ENCODE measurements at places on chromosomes 3 and 15.

DNA sequence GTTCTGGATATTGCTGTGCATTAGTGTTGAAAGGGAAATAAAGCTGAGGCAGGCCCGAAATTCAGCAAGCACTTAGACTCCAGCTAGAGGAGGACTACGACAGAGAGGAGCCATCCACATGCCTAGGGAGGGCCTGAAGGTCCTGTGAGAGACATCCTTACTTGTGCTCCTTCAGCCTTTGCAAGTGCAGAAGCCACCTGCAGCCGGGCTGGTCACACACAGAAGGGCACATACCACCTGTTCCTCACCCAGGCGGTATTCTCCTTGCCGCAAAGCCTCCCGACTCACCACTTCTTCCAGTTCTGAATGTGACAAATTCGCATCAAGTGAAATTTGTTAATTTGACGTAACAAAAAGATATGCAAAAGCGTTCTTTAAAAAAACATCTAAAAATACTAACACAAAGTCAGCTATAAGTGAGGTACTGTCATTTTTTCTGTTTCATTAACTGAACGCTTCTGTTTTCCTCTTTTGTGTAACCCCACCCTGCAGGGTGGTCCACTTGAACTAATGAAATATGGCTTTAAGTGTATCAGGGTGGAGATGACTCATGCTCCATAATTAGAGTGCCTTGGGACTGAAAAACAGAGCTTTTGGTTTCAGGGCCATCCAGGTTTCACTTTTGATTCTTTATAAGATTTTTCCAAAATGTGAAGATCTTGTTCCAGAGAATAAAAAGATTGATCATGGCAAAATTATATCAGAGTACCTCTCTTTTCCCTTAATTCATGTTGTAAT is 467.9 kb upstream of the ATP11B start:
- no peak for DNase-seq

- DNase-seq = no peak
These were observed 128.2 kb downstream of the SOX2 start for GRCh38 chr3:181839916-181840297.

GRCh38 chr3:39540162-39540921 is 72.9 kb downstream of the MOBP start:
- DNase-seq = peak; percentile 10

- DNase-seq = no peak
These were observed 48.4 kb downstream of the ADPGK start for GRCh38 chr15:72735111-72735510.

- no peak for DNase-seq
These were observed 62.7 kb upstream of the CCR4 start for GRCh38 chr3:32888739-32889138.
